ENCODE measurements at places on chromosomes 7 and 10.

GRCh38 chr7:96718107-96719003 lies 8.7 kb upstream of the SEM1 start:
- no peak for DNase-seq

- DNase-seq, result no peak
These were observed 275.2 kb downstream of the AUTS2 start for GRCh38 chr7:69873512-69873911.

DNA sequence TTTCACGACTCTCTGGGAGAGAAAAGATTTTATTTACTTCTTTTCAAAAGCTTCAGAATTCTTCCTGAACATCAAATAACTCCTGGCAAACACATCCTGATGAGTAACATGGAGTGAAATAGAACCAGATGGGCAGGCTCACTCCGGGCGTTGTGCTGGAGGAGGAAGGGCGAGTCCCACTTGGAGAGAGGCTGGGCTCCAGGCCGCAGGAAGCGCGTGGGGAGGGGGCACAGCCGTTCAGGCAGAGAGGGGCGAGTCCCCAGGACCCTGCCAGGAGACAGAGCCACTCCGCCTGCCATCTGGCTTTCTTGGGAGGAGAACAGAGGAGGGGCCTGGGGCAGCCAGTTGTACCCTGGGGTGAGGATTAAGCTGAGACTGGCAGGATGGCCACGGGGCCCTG lies 265.9 kb upstream of the ZMIZ1 start:
- no peak for DNase-seq

DNA sequence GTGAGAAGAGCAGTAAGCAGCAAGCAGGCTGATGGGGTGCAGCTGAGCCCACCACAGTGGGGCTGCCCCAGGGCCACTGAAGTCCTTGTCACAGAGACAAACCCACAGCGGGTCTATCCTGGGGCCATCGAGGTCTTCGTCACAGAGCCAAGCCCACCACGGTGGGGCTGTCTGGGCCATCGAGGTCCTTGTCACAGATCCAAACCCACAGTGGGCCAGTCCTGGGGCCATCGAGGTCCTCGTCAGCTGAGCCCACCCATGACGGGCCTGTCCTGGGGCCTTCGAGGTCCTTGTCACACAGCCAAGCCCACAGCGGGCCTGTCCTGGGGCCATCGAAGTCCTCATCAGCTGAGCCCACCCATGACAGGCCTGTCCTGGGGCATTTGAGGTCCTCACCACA lies 549.9 kb downstream of the DNAJB6 start:
- DNase-seq, result no peak

- DNase-seq, result peak; percentile 58
These were observed 922 bp downstream of the PPA1 start for GRCh38 chr10:70232155-70232858.

GRCh38 chr10:71217266-71218045 lies 5.1 kb downstream of the UNC5B start:
- no peak for DNase-seq

GRCh38 chr7:103396471-103396870 lies 49.0 kb downstream of the PSMC2 start:
- DNase-seq, result no peak
